Stimulated activated CD4-positive, alpha-beta T cell treated with anti-CD3 and anti-CD28 coated beads, Interleukin-4, amount 100 ng/mL, for 4 hours (primary cell): ENCODE measurements at places on chromosomes 3 and 15.

DNA sequence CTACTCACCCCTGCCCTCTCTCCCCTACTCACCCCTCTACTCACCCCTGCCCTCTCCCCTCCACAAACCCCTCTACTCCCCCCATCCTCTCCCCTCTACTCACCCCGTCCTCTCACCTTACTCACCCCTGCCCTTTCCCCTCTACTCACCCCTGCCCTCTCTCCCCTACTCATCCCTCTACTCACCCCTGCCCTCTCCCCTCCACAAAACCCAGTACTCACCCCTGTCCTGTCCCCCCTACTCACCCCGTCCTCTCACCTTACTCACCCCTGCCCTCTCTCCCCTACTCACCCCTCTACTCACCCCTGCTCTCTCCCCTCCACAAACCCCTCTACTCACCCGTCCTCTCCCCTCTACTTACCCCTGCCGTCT is 14.2 kb downstream of the BFSP2 start:
- no peak for DNase-seq

GRCh38 chr3:183466575-183466974 is 38.2 kb upstream of the MCF2L2 start:
- DNase-seq: no peak

DNA sequence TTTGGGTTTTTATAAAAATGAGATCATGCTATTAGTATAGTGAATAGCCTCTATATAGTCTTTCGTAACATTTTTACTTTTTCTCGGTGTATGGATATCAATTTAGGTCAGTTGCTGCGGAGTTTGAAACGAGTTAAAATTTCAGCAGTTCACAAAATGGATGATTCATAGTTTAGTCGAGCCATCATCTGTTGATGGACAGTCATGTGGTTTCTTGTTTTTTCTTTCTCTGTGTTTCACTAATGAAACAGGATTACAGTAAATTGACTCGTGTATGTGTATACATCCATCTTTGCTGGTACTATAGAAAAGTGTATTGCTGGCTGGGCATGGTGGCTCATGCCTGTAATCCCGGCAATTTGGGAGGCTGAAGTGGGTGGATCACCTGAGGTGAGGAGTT is 106.8 kb downstream of the IGF1R start:
- DNase-seq: no peak

GRCh38 chr3:149575961-149576564 is 81.8 kb downstream of the WWTR1 start:
- DNase-seq: no peak

DNA sequence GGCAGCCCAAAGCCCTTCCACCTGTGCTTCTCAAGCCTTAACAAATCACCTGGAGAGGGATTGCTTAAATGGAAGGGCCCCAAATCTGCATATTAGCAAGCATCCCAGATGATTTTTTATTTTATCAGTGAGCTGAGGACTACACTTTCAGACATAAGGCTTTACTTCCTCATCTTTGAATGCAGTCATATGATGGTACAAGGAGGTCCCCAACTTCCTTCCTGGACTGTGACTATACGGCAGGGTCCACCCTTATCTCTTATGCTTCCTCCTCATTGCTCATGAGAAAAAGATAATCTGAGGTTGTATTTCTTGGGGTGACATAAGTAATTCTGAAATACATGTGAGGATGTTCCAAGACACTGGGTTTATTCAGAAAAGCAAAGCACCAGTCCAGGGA is 13.7 kb upstream of the HEG1 start:
- no peak for DNase-seq

GRCh38 chr3:182259579-182259978 is 533.7 kb upstream of the ATP11B start:
- no peak for DNase-seq
